ENCODE measurements at places on chromosomes 2 and 18.

GRCh38 chr2:53994818-53995808 lies 24.3 kb upstream of the PSME4 start:
- DNase-seq, result no peak

DNA sequence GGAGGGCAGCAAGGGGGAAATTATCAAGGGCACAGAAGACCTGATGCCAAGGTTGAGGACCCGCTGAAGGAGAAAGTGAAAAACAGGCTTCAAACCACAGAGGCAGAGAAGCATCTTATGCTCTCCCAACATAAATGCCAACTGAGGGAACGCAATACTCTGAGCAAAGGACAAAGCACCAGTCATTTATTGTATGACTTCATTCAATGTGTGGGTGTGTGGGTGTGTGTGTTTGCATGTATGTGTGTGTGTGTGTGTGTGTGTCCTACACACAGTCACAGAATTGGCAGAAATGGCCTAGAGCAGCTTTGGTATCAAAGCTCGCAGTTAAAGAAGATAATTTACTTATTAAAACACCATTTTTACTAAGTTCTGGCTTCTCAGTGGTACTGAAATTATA lies 51.4 kb downstream of the UXS1 start:
- DNase-seq, result no peak

GRCh38 chr2:221225752-221226151 lies 346.4 kb downstream of the EPHA4 start:
- no peak for DNase-seq

GRCh38 chr18:37944700-37945270 lies 379.2 kb upstream of the CELF4 start:
- no peak for DNase-seq

- no peak for DNase-seq
Observed at GRCh38 chr2:234044157-234044556, 6.3 kb upstream of the SPP2 start.

GRCh38 chr2:189267925-189268579 lies 88.5 kb upstream of the COL5A2 start:
- no peak for DNase-seq

GRCh38 chr18:63986885-63987284 lies 17.0 kb downstream of the SERPINB8 start:
- no peak for DNase-seq

Data from stimulated activated CD4-positive, alpha-beta T cell treated with anti-CD3 and anti-CD28 coated beads, Interleukin-1b, Interleukin-23, amount 100 ng/mL, for 48 hours (primary cell).